Sigmoid colon (tissue), 7 donors: ENCODE measurements at places on chromosomes 5 and 9. TPM values are rescaled to one million over a fixed set of nuclear protein-coding genes. Genes with fewer than 3 reads are reported as not detected.

The IFNA13 gene
- not detected for polyA plus RNA-seq

The MLANA gene
- polyA plus RNA-seq = not detected

The CERT1 gene
- polyA plus RNA-seq = 20.3 TPM

The ST8SIA4 gene
- polyA plus RNA-seq = 3.0 TPM

The SKP1 gene
- 445 TPM for polyA plus RNA-seq

The EQTN gene
- not detected for polyA plus RNA-seq

The BTNL9 gene
- 0.46 TPM for polyA plus RNA-seq

The ST6GALNAC4 gene
- 51.1 TPM for polyA plus RNA-seq

The STKLD1 gene
- polyA plus RNA-seq = 0.69 TPM

The DOCK2 gene
- 4.2 TPM for polyA plus RNA-seq

The SHLD3 gene
- 5.3 TPM for polyA plus RNA-seq

The THBS4 gene
- 10.2 TPM for polyA plus RNA-seq

The FER gene
- 1.4 TPM for polyA plus RNA-seq

The CD74 gene
- polyA plus RNA-seq = 596 TPM

The ADAMTS19 gene
- not detected for polyA plus RNA-seq

The PCDHAC1 gene
- polyA plus RNA-seq = 0.34 TPM

The DBH gene
- not detected for polyA plus RNA-seq

The TAF11L5 gene
- polyA plus RNA-seq = not detected

The IFNB1 gene
- not detected for polyA plus RNA-seq

The CREBRF gene
- 6.6 TPM for polyA plus RNA-seq

The FKBP15 gene
- polyA plus RNA-seq = 7.2 TPM

The SPIN1 gene
- 32.1 TPM for polyA plus RNA-seq

The SVEP1 gene
- 2.9 TPM for polyA plus RNA-seq

The CDH12 gene
- not detected for polyA plus RNA-seq

The SPTLC1 gene
- 11.1 TPM for polyA plus RNA-seq
